Stimulated activated effector memory CD8-positive, alpha-beta T cell treated with anti-CD3 and anti-CD28 coated beads, Interleukin-12 subunit alpha, Interleukin-12 subunit beta, amount 100 ng/mL, for 72 hours (primary cell): ENCODE measurements at places on chromosomes 7 and 10.

- peak; percentile 59 for DNase-seq
Measured at GRCh38 chr7:38367301-38367890, 94.0 kb upstream of the TARP start.

DNA sequence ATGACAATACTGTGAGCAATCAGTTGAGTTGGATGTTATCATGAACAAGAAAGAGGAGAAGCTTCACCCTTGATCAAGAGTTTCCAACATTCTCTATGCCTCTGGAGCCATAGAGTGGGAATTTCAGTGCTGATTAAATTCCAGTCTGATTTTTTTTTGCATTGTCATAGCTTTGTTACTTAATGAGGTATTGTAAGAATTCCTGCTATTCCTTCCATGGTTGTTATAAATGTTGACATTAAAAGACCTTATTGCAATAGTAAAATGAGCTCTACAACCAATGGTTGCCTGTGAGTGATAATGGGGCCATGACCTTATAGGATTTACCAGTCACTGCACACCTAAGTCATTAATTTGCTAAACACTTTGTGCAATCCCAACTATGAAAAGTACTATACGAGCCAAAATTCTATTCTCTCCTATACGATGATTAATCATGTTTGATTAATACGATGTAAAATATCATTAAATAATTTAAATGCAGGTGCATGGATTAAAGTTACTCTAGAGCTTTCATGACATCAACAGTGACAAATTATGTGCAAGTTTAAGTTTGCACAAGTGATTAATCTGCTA, 353.2 kb upstream of the KLF6 start:
- no peak for DNase-seq

GRCh38 chr10:105063796-105064195, 422.7 kb downstream of the SORCS3 start:
- DNase-seq: no peak

GRCh38 chr7:159148430-159149395, 4.0 kb upstream of the VIPR2 start:
- no peak for DNase-seq

GRCh38 chr10:127945341-127945758, 38.4 kb downstream of the PTPRE start:
- DNase-seq: no peak

DNA sequence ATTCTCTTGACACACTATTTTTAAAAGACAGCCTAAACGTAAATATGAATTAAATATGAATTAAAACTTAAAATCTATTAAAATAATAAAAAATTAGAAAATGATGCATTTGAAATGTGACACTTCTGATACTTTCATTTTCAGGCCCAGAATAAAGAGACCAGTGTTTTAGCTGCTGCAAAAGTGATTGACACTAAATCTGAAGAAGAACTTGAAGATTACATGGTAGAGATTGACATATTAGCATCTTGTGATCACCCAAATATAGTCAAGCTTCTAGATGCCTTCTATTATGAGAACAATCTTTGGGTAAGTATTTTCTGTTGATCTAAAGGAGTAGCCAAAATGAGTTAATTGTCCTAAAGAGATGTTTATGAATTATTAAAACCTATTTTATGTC, 23.6 kb downstream of the SLK start:
- DNase-seq: no peak

DNA sequence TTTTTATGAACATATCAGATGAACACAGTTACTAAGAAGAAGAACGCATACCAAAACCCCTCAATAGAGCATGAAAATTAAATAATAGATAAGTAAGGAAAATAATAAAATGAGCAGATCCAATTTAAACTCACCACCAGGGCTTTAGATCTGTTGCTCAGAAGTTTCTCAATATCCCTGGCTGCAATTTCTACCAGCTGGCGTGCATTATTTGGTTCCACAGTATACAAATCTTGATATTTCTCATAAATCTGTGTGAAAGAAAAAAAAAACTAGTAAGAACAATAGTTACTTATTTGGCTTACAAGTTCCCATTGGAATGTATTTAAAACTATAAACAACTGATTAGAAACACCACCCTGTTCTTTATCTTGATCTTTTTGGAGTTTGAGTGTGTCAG, 108.6 kb downstream of the CACNA2D1 start:
- no peak for DNase-seq

GRCh38 chr7:16367115-16367514, 54.2 kb downstream of the CRPPA start:
- DNase-seq: no peak

DNA sequence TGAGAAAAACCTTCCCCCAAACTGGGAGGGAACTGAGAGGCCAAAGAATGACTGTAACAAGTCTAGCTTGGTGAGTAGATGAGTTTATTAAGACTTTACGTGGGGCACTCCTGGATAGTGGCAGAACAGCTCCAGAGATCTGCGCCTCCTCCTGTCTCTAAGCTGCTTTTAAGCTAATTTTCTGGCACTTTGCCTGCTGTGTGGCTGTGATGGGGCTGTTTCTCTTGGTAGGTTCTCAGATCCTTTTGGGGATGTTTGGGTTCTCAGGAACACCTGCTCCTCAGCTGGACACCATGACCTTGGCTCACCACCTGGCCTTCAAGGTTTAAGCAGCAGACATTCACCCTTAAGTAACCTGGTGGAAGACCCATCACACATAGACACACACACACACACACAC, 68.3 kb downstream of the AKR1E2 start:
- no peak for DNase-seq

DNA sequence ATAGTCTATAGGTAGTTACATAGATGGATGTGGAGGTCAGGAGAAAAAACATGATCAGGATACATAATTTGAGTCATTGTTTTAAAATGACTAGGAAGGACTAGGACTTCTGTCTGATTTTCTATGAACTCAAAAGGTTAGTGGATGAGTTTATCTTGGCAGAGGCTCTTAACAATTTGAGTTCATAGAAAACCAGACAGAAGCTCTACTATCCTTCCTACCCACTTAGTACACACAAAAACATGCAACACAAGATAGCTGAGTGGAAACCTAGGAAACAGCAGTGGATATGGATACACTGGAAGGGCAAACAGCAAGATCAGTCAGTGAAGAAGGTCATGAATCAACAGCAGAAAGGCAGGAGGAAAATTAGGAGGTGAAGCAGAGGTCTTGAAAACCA, 84.6 kb downstream of the VPS50 start:
- no peak for DNase-seq

- DNase-seq: no peak
Measured at GRCh38 chr7:44633254-44634186, 27.1 kb downstream of the OGDH start.

- DNase-seq: no peak
Measured at GRCh38 chr10:131193923-131194322, 117.6 kb downstream of the TCERG1L start.

DNA sequence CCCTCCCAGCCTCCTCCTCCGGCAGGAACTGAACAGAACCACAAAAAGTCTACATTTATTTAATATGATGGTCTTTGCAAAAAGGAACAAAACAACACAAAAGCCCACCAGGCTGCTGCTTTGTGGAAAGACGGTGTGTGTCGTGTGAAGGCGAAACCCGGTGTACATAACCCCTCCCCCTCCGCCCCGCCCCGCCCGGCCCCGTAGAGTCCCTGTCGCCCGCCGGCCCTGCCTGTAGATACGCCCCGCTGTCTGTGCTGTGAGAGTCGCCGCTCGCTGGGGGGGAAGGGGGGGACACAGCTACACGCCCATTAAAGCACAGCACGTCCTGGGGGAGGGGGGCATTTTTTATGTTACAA, 83.3 kb downstream of the PAX2 start:
- no peak for DNase-seq

GRCh38 chr7:133183969-133184368, 68.9 kb upstream of the EXOC4 start:
- no peak for DNase-seq

- no peak for DNase-seq
Measured at GRCh38 chr7:38600741-38601140, 30.4 kb downstream of the AMPH start.

GRCh38 chr10:107264742-107265141, 100.2 kb upstream of the SORCS1 start:
- no peak for DNase-seq

DNA sequence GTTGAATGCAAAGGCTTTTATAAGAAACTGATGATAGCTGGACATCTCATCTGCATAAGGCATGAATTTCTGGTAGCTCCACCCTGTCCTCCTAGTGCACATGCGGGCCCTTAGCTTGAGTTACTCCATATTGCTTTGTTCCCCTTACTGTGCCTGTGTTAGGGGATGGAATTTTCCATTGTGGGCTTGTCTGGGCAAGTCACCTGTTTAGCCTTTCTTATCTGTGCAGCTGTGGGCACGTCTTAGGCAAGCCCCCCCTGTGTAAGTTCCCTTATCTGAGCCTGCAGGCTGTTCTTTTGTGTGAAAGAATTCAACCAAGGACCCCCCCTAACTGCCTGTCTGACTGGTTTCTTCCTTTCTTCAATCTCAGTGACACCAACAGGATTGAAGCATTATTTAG, 14.5 kb upstream of the CROT start:
- no peak for DNase-seq

DNA sequence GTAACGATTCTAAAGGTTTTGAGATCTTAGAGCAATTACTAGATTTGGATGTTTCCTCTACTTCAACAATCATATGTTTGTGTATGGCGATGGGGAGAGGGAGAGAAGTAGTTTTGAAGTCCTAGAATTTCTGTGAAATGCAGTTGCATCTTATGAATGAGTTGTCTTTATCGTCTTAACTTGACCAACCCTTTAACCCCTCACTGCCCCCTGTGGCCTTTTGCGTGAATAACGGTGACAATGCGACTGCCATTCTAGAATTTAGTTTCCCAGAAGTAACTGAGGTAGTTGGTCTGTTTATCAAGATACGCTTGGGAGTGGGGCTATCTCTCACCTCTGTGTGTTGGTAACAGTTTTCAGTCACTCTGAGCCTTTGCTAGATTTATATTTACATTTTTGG, 204.6 kb downstream of the HDAC9 start:
- DNase-seq: no peak

DNA sequence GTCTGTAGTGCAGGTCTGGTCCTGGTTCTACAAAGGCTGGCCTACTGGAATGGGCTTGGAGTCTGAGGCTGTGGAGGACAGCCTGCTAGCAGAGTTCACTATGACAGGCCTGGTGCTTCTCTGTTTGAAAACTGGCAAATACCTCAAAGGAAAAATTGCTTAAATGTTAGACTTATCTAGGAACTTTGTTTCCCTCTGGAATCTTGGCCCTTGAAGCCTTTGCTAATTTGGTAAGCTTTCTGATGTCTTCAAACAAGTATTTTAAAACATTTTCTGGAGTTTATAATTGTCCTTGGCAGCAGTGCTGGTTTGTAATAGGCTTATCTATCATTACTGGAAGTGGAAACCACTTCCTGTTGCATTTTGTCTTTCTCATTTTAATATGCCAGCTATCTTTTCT, 139.7 kb downstream of the TMEM26 start:
- no peak for DNase-seq

GRCh38 chr7:28956608-28957063, 1.5 kb downstream of the TRIL start:
- no peak for DNase-seq

DNA sequence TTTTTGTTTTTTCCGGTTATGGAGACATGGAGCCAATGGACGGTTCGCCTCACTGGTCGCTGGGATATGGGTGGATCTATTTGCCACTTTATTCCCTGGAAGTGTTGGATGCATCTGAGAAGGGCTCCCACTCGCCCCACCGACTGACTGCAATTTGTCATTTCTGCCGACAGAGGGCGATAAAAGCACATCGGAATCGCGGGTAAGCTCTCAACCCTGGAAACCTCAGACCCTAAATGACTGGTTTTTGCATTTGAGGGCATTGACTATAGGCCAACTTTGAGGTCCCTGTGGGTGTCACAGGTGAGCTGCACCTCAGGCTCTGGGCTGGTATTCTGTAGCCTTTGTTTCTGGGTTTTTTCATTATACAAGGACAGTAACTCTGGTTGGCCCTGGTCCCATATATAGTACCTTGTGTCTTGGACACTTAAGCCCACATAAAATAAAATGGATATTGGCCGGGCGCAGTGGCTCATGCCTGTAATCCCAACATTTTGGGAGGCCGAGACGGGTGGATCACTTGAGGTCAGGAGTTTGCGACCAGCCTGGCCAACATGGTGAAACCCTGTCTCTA, 11.9 kb upstream of the OPALIN start:
- DNase-seq: peak; percentile 33

GRCh38 chr10:76404531-76404930, 973.1 kb downstream of the LRMDA start:
- DNase-seq: no peak

- DNase-seq: peak; percentile 50
Measured at GRCh38 chr7:98418636-98419315, 17.9 kb upstream of the BAIAP2L1 start.

DNA sequence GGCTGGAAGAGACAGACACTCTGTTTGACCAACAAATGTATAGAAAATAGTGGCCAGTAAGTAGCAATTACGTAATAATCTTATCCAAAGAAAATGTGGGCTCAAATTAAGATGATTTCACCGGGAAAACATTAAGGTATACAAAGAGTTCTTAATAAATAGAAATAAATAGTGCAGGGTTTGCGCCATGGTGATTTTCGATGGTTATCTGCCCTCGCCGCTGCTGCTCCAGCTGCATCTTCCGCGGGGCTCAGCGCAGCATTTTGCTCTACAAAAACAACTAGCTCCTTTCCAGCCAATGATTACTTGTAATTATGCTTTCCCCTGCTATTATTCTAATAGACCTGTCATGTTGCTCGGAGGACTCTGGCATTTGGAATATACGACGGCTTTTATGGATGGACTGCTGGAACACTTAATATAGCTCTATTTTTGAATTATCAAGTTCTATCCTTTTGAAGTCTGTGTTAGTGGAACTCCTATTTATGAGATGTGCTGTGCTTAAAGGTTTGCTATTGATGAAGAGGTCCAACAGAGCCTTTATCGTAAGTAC, 103.8 kb downstream of the BUB3 start:
- no peak for DNase-seq

DNA sequence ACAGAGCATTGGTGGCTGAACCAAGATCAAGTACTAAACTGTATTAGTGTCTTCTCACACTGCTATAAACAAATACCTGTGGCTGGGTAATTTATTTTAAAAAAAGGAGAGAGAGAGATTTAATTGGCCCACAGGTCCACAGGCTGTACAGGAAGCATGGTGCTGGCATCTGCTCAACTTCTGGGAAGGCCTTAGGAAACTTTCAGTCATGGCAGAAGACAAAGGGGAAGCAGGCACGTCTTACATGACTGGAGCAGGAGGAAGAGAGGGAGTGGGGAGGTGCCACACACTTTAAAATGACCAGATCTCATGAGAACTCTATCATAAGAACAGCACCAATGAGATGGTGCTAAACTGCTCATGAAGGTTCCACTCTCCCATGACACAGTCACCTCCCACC, 95.2 kb upstream of the JCAD start:
- no peak for DNase-seq

DNA sequence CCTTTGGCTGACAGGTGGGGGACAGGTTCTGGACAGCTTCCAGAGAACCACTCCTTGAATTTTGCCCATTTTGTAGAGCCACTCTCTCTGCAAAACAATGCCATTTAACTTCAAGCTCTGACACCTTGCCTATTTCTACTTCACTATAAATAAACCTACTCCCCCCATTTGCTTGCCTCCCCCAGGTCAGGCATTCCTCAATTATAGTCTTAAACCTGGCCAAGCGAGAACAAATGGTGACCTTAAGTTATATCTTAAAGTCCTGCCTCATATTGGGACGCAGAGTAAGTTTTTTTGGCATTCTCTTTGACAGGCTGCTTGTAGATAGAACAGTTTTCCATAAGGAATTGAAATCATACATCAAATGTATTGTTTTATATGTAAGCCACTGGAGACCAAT, 706.9 kb downstream of the LRMDA start:
- no peak for DNase-seq

- DNase-seq: no peak
Measured at GRCh38 chr10:66228887-66229286, 696.9 kb upstream of the LRRTM3 start.
